Tongue (tissue), 3 donors: ENCODE measurements at places on chromosomes 1 and 21.

- DNase-seq: no peak
Observed at GRCh38 chr1:233606813-233607212, 7.1 kb upstream of the KCNK1 start.

DNA sequence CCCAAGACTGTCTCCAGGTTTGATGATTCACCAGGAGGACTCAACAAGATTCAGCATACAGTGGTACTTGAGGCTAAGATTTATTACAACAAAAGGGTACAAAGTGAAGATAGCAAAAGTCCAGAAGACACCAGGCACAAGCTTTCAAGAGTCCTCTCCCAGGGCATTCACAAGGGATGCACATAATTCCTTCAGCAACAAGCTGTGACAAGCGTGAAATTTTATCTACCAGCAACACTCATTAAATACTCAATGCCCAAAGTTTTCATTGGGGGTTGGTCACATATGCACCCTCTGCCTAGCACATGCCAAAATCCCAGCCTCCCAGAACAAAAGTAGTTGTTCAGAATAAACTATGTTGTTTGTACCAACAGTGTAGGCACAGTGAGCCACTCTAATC lies 62.3 kb downstream of the PRKACB start:
- no peak for DNase-seq

- DNase-seq: no peak
Observed at GRCh38 chr1:226739696-226740065, 599 bp upstream of the ITPKB start.

DNA sequence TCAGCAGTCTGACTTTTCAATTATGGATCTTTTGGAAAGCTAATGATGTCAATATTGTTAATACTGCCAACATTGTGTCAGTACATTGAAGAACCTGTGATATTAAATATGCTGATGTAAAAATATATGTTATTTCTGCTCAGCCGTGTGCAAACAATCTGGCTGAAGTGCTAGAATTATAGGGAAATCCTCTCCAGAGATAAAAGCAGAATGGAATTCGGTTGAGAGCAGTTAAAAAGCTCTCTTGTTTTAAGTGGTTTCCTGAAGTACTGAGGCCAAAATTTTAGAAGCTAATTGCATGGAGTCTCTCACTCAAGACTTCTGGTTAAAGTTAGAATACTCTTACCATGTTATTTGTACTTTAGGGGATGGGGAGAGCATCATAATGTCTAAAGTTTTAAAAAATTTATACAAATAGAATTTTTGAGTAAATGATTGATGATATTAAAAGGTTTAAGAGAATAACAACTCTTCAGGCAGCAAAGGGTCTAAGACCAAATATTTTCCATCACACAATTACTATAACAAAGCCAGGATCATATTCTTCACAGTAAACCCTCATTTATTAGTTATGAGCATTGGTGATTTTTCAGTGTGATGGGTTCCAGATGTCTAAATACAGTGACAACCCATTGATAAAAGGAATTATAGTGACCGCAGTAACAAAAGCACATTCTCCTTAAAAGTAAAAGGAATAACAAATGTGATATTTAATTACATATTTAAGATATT lies 834.2 kb upstream of the CXADR start:
- peak; percentile 12 for DNase-seq

DNA sequence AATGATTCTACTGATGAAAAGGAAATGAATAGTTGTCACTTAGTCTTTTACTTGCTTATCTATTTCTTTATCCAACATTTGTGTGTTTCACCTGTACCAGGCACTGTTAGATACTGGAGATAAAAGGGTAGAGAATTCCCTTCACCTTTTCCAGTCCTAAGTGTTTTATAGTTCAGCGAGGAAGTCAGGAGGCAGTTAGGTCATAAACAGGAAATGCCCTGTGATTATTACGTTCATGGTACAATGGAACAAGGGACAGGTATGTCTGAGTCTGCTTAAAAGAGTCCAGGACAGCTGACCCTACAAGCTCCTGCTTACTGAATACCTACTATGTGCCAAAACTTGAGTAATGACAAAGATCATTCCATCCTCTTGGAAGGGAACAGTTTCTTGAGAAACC lies 77.8 kb downstream of the TNR start:
- no peak for DNase-seq

- DNase-seq: no peak
Observed at GRCh38 chr1:90262286-90262685, 267.4 kb downstream of the ZNF326 start.

DNA sequence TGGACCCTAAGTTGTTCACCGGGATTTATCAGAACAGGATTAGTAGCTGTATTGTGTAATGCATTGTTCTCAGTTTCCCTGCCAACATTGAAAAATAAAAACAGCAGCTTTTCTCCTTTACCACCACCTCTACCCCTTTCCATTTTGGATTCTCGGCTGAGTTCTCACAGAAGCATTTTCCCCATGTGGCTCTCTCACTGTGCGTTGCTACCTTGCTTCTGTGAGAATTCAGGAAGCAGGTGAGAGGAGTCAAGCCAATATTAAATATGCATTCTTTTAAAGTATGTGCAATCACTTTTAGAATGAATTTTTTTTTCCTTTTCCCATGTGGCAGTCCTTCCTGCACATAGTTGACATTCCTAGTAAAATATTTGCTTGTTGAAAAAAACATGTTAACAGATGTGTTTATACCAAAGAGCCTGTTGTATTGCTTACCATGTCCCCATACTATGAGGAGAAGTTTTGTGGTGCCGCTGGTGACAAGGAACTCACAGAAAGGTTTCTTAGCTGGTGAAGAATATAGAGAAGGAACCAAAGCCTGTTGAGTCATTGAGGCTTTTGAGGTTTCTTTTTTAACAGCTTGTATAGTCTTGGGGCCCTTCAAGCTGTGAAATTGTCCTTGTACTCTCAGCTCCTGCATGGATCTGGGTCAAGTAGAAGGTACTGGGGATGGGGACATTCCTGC lies 3.9 kb upstream of the OLFML3 start:
- no peak for DNase-seq

GRCh38 chr1:27887215-27888021 lies 15.1 kb downstream of the THEMIS2 start:
- no peak for DNase-seq

GRCh38 chr1:160579216-160579701 lies at the start of gene CD84:
Gene CD84, minus strand, starts transcription at chr1:160579496. Its CDS starts 59 bp downstream, at chr1:160579437.
- no peak for DNase-seq

GRCh38 chr1:81880781-81881180 lies 80.0 kb downstream of the ADGRL2 start:
- no peak for DNase-seq

GRCh38 chr1:19360016-19360415 lies 47.9 kb downstream of the SLC66A1 start:
- DNase-seq: no peak

DNA sequence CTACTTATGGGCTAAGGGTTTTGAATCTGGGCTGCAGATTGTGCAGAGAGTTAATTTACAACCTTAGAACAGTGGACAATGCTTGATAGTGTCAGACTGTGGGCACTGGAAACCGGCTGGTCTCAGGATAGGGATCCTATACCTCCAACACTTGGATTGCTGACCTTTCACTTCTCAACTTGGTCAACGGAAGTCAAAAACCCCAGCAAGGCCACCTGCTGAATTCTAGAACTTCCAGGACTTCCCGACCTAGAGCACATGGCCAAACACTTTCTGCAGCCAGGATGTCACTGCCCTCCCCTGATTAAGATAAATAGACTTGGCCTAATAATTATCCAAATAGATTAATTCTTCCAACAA lies 336 bp upstream of the DENND2D start:
- no peak for DNase-seq
